ENCODE measurements at places on chromosomes 1 and 21.

- no peak overlapping the region for H3K4me3 ChIP-seq
- H3K4me1 ChIP-seq, result peaks cover 2% of the 10 kb centered on the region
Measured at GRCh38 chr1:227736814-227737432, 1.7 kb downstream of the SNAP47 start.

DNA sequence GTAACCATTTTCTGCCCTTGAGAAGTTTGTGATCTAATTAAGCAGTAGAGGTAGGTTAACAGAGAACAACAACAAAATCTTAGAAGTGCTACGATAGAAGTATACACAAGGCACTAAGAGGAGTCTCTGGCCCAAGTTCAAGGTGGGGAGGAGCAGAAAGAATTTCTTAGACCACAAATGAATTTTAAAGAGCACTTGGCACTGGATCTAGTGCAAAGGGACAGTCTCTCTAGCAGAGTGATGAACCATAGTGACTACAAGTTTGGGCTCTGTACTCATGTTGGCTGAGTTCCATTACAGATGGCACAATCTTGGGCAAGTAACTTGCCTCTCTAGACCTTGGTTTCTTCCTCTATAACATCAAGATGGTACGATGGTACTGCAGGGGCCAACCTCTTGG, 33.3 kb upstream of the PIGC start:
- H3K27me3 ChIP-seq, result no peaks in the 10 kb centered on the region
- DNase-seq, result no peak
- no peak overlapping the region for H3K4me3 ChIP-seq
- H3K27ac ChIP-seq, result no peak overlapping the region
- H3K4me1 ChIP-seq, result peaks cover 2% of the 10 kb centered on the region
- no peaks in the 10 kb centered on the region for H3K36me3 ChIP-seq

DNA sequence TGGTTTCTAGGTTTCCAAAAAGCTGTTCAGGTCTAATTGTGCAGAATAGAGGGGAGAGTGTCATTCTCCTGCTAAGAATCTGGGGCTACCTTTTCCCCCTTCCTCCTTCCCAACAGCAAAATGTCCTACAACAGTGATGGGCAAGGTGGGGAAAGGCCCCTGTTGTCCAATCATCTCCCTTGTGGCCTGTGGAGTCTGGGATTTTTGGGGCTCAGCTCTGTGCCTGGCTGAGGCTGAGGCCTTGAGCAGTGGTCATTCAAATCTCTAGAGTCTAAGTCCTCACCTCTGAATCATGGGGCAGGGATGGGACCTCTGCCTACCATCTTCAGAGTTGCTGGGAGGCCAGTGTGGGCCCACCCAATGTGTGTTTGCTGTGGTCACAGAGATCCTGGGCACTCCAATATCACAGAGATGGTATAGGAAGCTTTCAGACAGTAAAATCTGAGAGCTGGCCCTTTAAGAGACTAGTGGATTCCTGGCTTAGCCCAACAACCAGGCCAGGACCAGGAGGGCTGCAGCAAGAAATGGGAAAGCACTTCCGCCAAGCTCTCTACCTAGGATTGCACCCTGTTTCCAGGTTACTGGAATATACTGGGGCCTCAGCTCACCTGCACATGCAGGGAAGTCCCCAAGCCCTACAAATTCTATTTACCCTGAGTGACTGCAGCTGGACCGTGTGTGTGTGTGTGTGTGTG, 28.5 kb upstream of the TENT5C start:
- H3K36me3 ChIP-seq, result no peaks in the 10 kb centered on the region
- no peak for DNase-seq
- H3K27me3 ChIP-seq, result no peaks in the 10 kb centered on the region
- H3K4me3 ChIP-seq, result no peak overlapping the region
- H3K27ac ChIP-seq, result no peak overlapping the region
- H3K4me1 ChIP-seq, result no peaks in the 10 kb centered on the region

DNA sequence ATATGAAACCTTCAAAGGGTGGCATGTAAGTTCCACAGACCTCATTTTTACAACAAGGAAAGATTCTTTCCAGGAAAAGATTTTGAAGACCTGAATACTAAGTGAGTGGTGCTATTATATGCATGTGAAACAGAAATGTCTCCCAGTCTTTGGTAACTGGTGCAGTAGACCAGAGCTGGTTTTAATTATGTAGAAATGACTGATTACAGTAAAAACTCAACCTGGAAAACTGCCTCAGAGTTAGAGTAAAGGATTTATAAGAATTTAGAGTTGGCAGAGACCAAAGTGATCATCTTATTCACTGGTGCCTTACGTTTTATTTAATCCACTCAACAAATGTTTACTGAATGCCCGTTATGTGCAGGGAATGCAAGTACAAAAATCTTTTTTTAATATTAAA, 30.2 kb upstream of the LRRC8D start:
- DNase-seq, result no peak
- H3K27ac ChIP-seq, result no peak overlapping the region
- no peaks in the 10 kb centered on the region for H3K4me1 ChIP-seq
- no peaks in the 10 kb centered on the region for H3K36me3 ChIP-seq

- no peak for DNase-seq
- H3K27me3 ChIP-seq, result no peaks in the 10 kb centered on the region
- H3K27ac ChIP-seq, result no peak overlapping the region
- no peaks in the 10 kb centered on the region for H3K36me3 ChIP-seq
- H3K4me1 ChIP-seq, result no peaks in the 10 kb centered on the region
Measured at GRCh38 chr1:58922302-58923089, 138.6 kb upstream of the JUN start.

DNA sequence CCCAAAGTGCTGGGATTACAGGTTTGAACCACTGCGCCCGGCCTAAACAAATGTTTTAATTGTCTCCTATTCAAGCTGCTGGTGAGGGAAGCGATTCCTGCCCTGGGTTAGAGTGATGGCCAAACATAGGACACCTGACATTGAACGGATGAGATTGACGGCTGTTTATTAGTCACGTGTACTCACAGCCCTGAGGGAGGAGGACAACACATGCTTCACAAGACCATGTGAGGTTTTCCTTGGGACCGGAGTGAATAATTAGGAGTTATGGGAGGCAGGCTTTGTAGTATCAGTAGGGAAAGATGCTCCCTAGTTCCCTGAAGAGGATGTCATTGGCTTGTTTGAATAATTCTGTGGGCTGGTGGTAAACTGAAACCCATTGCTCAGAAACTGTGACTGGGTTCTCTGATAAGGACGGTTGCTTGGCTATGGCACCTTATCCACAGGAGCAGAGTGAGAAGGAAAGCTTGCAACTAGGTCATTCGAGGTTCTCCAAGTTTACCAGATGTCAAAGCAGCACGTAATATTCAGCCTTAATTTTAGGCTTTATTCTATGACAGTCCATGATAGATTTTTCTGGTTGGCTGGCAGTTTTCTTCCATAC, 245.8 kb downstream of the PLA2G4A start:
- H3K4me3 ChIP-seq, result no peak overlapping the region
- H3K27me3 ChIP-seq, result no peaks in the 10 kb centered on the region
- no peak for DNase-seq
- H3K4me1 ChIP-seq, result no peaks in the 10 kb centered on the region

DNA sequence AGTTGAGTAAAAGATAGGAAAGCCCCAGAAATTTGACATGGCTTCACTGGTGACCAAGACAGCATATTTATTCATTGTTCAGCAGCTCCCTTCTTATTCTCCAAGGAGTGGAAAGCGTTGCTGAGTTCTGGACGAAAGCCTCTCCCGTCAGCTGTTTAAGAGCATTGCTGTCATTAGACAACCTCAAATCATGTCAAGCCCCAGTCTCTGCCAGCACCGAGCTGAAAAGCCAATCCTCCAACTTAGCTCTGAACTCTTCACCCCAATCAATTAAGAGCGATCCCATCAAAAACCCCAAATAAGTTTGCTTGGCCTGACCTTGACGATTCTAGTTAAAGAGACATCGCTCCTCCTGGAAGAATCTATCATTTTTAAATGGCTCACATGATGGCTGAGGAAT, 110.8 kb downstream of the PLPP3 start:
- no peaks in the 10 kb centered on the region for H3K36me3 ChIP-seq
- H3K27me3 ChIP-seq, result no peaks in the 10 kb centered on the region
- no peak overlapping the region for H3K4me3 ChIP-seq
- H3K27ac ChIP-seq, result no peak overlapping the region
- no peaks in the 10 kb centered on the region for H3K4me1 ChIP-seq

GRCh38 chr1:12591267-12591938, 26.6 kb downstream of the DHRS3 start:
- H3K36me3 ChIP-seq, result no peaks in the 10 kb centered on the region
- DNase-seq, result no peak
- no peaks in the 10 kb centered on the region for H3K4me1 ChIP-seq
- H3K4me3 ChIP-seq, result no peak overlapping the region
- no peaks in the 10 kb centered on the region for H3K27me3 ChIP-seq
- no peak overlapping the region for H3K27ac ChIP-seq

DNA sequence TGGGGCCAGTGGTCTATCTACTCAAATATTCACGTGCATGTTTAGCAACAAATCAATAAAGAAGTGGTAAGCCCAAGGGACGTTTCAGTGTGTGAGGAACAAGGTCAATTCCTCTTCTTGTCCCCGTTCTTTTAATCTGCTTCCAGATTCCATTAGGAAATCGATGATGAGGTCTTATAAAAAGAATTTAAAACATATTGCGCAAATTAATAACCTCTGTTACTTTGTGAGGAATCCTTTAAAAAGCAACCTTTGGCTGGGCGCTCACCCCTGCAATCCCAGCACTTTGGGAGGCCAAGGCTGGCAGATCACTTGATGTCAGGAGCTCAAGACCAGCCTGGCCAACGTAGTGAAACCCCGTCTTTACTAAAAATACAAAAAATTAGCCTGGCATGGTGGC, 113.0 kb upstream of the TMPRSS2 start:
- H3K36me3 ChIP-seq, result no peaks in the 10 kb centered on the region
- H3K27ac ChIP-seq, result no peak overlapping the region
- no peaks in the 10 kb centered on the region for H3K27me3 ChIP-seq
- no peak for DNase-seq

GRCh38 chr1:19647643-19648042, 3.5 kb downstream of the NBL1 start:
- DNase-seq, result no peak
- no peak overlapping the region for H3K27ac ChIP-seq
- H3K4me1 ChIP-seq, result no peaks in the 10 kb centered on the region

DNA sequence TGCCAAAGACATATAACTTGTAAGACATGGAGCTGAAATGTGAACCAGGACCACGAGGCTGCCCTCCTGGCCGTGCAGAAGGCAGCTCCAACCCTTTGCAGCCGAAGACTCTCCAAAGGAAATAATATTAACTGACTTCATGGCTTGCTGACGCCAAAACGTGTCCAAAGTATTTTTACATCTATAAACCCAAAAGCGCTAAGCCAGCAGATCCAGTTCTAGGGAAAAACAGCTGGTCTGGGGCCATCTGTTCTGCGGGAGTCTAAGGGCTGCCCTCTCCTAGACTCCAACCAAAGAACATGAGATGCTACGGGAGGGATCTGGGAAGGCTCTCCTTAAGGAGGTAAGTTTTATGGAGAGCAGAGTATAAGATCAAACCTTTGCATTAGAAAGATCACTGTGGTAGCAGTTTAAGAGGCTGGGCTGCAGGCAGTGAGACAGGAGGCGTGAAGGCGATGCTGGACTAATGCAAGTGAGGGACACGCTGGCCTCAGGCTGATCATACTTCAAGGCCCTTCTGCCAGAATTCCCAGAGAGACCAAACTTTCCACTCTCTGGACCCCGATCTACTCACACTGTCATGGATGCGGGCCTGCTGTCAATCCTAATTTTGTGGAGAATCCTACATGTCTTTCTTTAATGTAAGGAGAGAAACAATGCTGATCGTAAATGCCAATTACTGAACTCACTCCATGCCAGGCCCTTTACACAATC, 1.2 kb downstream of the TMEM53 start:
- DNase-seq, result no peak
- H3K27ac ChIP-seq, result no peak overlapping the region
- H3K4me1 ChIP-seq, result peaks cover 4% of the 10 kb centered on the region
- H3K4me3 ChIP-seq, result no peak overlapping the region

- H3K27me3 ChIP-seq, result no peaks in the 10 kb centered on the region
- no peaks in the 10 kb centered on the region for H3K36me3 ChIP-seq
- H3K27ac ChIP-seq, result no peak overlapping the region
- H3K4me1 ChIP-seq, result no peaks in the 10 kb centered on the region
Measured at GRCh38 chr21:46596201-46596600, 8.7 kb downstream of the S100B start.

DNA sequence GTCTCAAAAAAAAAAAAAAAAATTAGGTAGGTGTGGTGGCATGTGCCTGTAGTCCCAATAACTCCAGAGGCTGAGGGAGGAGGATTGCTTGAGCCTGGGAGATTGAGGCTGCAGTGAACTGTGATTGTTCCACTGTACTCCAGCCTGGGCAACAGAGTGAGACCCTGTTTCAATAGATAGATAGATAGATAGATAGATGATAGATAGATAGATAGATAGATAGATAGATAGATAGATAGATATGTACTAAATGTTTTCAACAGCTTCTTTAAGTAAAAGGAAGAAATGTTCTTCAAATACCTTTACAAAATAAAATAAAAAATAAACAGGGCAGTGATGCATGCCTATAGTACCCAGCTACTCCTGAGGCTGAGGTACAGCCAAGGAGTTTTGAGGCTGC, 9.8 kb downstream of the KIF1B start:
- no peak for DNase-seq
- H3K4me3 ChIP-seq, result no peak overlapping the region
- H3K27ac ChIP-seq, result no peak overlapping the region
- H3K27me3 ChIP-seq, result no peaks in the 10 kb centered on the region

DNA sequence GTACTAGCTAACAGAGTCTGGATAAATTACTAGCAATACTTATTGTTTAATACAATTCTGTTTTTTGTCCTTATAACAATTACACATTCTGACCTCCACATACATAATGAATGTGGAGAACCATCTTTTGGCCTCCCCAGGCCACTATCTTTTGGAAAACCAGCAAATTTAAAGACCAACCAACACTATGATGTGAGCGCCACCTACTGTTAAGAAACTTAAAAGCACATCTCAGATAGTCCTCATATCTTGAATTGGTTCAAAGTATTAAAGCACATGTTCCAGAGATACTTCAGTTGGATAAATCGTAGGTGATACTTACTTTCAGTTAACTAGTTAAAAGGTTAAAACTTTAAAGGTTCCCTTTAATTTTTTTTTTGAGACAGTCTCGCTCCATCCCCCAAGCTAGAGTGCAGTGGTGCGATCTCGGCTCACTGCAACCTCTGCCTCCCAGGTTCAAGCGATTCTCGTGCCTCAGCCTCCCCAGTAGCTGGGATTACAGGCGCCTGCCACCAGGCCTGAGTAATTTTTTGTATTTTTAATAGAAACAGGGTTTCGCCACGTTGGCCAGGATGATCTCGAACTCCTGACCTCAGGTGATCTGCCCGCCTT, 29.3 kb upstream of the USP1 start:
- no peaks in the 10 kb centered on the region for H3K36me3 ChIP-seq
- no peaks in the 10 kb centered on the region for H3K4me1 ChIP-seq
- H3K27ac ChIP-seq, result no peak overlapping the region
- no peaks in the 10 kb centered on the region for H3K27me3 ChIP-seq
- peak; percentile 67 for DNase-seq
- H3K4me3 ChIP-seq, result no peak overlapping the region

DNA sequence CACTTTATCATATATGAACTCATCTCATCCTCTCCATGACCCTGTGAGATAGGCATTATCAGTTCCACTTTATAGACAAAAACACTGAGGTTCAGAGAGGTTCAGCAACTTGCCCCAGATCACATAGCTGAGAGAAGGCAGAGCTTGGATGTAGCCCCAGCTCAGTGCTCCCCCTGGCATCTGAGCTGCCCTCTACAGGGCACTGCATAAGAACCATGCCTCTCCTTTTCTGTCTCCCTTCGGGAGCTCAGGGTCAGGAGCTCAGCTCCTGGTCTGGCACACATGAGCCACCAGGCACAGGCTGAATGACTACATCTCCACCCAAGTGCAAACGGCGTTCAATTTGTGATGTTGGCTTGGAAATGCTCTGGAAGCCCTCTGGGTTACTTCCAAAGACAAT, 16.9 kb downstream of the RAB7B start:
- DNase-seq, result no peak
- H3K4me1 ChIP-seq, result no peaks in the 10 kb centered on the region
- no peak overlapping the region for H3K27ac ChIP-seq
- no peaks in the 10 kb centered on the region for H3K36me3 ChIP-seq
- no peaks in the 10 kb centered on the region for H3K27me3 ChIP-seq
- no peak overlapping the region for H3K4me3 ChIP-seq

Data from mesendoderm (in vitro differentiated cells).